ENCODE measurements at places on chromosomes 3 and 15. TPM values are rescaled to one million over a fixed set of nuclear protein-coding genes. Genes with fewer than 3 reads are reported as not detected.

GRCh38 chr15:47367726-47368390, 349.4 kb upstream of the SEMA6D start:
- H3K4me1 ChIP-seq: no peaks in the 10 kb centered on the region
- no peaks in the 10 kb centered on the region for H3K27me3 ChIP-seq
- no peak overlapping the region for H3K4me3 ChIP-seq
- no peaks in the 10 kb centered on the region for H3K36me3 ChIP-seq
- no peak for DNase-seq
- H3K27ac ChIP-seq: no peak overlapping the region

The PDZRN3 gene
- not detected for total RNA-seq

- H3K27me3 ChIP-seq: no peaks in the 10 kb centered on the region
- no peak for DNase-seq
- no peaks in the 10 kb centered on the region for H3K36me3 ChIP-seq
- no peaks in the 10 kb centered on the region for H3K4me1 ChIP-seq
- no peak overlapping the region for H3K27ac ChIP-seq
- H3K4me3 ChIP-seq: no peak overlapping the region
Observed at GRCh38 chr3:165827233-165827632, 10.0 kb downstream of the BCHE start.

DNA sequence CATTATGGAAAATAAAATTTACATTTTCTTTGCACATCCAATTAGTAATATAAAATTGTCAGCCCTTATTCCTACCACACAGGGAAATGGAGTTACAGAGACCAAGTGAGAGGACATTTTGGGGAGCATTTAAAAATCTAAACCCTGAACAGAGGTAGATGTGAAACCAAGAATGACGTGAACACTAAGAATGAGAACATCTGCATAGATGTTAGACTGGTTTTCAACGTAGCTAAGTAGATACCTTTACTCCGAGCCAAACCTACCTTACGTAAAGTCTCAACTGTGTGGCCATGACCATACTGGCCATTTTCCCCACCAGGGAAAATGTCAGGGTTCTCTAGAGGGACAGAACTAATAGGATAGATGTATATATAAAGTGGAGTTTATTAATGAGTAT, 51.4 kb upstream of the THBS1 start:
- H3K27ac ChIP-seq: no peak overlapping the region
- no peak for DNase-seq
- H3K4me3 ChIP-seq: no peak overlapping the region
- H3K27me3 ChIP-seq: peaks cover 18% of the 10 kb centered on the region
- H3K36me3 ChIP-seq: no peaks in the 10 kb centered on the region
- H3K4me1 ChIP-seq: no peaks in the 10 kb centered on the region

The CPB1 gene
- not detected for total RNA-seq

The GOLGA6L7 gene
- total RNA-seq: not detected

GRCh38 chr3:23791678-23792077, 14.1 kb upstream of the UBE2E1 start:
- DNase-seq: no peak
- H3K36me3 ChIP-seq: no peaks in the 10 kb centered on the region
- H3K4me3 ChIP-seq: no peak overlapping the region
- H3K27me3 ChIP-seq: peaks cover 31% of the 10 kb centered on the region
- H3K27ac ChIP-seq: no peak overlapping the region
- no peaks in the 10 kb centered on the region for H3K4me1 ChIP-seq

DNA sequence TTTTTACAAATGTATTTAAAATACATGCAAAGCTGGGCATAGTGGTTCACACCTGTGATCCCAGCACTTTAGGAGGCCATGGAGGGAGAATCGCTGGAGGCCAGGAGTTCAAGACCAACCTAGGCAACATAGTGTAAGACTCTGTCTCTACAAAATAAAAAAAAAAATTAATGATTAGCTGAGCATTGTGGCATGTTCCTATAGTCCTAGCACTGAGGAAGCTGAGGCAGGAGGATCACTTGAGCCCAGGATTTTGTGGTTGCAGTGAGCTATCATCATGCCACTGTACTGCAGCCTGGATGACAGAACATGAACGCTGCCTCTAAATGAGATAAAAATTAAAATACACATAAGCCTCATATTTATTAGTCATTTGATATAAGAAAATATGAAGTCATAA, 142.8 kb downstream of the TCF12 start:
- H3K36me3 ChIP-seq: peaks cover 9% of the 10 kb centered on the region
- H3K4me1 ChIP-seq: peaks cover 9% of the 10 kb centered on the region
- H3K27ac ChIP-seq: no peak overlapping the region

The CAPN3 gene
- 2.3 TPM for total RNA-seq

DNA sequence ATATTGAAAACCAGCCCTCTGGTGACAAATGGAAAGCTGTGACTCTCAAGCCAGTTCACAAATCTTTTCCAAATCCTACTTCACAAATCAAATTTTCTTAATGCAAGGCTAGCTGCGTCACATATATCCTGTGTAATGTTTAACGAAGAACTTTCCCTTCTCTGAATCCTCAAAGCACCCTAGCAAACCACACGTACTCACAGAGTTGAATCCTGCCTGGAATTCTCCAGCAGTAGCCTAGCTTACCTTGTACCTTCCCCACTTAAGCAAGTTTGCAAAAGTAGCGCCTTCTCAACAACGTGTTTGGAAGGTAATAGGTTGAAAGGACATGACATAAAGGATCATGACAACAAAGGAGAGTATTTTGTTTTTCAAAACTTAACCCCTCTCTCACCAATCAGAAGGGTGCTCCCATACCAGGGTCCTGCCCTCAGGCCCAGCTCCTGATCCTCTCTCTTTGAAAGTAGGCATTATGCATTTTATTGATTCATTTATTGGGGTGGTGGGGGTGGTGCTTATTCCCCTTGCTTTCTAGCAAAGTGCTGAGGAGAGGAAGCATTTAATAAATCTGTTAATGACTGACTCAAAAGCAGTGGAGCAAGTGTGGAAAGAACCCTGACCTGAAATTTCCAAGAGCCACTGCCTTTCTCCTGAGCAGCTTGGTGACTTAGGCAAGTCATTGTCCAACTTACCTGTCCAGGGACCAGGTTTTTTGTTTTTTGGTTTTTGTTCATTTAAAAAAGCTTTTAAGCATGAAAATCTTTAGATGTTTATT, 531.6 kb downstream of the MECOM start:
- DNase-seq: no peak
- no peaks in the 10 kb centered on the region for H3K4me1 ChIP-seq
- peaks cover 2% of the 10 kb centered on the region for H3K27me3 ChIP-seq
- H3K27ac ChIP-seq: no peak overlapping the region

The WDR72 gene
- total RNA-seq: not detected

The SH2D7 gene
- not detected for total RNA-seq

- H3K4me3 ChIP-seq: no peak overlapping the region
- peaks cover 7% of the 10 kb centered on the region for H3K27me3 ChIP-seq
- DNase-seq: no peak
Observed at GRCh38 chr15:33500432-33501195, 189.8 kb downstream of the RYR3 start.

GRCh38 chr15:62173215-62173614, 8.1 kb upstream of the C2CD4B start:
- no peak overlapping the region for H3K27ac ChIP-seq
- no peaks in the 10 kb centered on the region for H3K4me1 ChIP-seq
- H3K36me3 ChIP-seq: no peaks in the 10 kb centered on the region
- no peak for DNase-seq
- H3K27me3 ChIP-seq: peaks cover 36% of the 10 kb centered on the region

The TBCCD1 gene
- total RNA-seq: 21.4 TPM

DNA sequence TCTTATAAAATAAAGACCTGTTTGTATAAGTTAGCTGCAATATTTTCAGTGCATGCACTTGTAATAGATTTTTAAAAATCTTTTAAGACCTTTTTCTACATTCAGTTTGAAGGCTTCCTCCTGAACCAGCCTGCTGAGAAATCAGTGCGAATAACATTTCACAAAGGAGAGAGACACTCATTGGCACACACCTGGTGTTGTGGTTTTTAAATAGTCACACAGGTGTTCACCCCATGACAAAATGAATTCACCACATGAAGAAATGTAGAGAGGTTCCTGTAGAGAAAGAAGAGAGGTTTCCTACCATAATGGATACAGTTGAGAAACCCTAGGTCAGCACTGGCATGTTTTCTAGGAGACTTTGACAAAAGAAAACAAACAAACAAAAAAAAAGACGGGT, 237.3 kb downstream of the CNTN6 start:
- no peaks in the 10 kb centered on the region for H3K27me3 ChIP-seq
- H3K4me3 ChIP-seq: no peak overlapping the region
- no peaks in the 10 kb centered on the region for H3K4me1 ChIP-seq
- DNase-seq: no peak

DNA sequence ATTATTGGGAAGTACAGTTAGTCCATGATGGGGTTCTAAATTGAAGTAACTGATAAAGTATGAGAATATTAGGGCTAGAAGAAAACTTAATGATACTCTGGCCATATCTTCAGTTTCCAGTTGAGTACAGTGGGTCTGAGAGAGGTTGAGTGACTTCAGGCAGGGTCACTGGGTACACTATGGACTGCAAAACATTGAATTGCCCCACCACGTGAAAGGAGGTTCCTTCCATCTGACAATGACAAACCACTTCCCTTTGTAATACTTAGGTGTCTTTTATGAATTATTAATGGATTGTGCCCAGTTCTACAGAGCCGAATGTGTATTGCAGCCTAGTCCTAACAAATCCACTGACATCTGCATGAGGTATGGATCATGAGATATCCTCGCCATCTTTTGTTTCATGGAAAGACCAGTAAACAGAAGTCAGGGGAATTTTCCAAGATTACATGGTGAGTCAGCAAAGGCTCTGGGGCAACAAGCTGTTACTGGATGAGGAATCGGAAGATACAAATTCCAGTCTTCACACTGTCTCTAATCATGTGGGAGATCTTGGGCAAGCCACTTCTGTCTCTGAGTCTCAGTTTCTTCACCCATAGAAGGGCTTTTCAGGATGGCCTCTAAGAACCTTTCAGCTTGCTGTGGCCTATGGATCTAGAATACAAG, 66.5 kb upstream of the BCL6 start:
- H3K27ac ChIP-seq: no peak overlapping the region
- H3K4me1 ChIP-seq: peaks cover 29% of the 10 kb centered on the region
- H3K36me3 ChIP-seq: peaks cover 5% of the 10 kb centered on the region

- no peak overlapping the region for H3K4me3 ChIP-seq
- peaks cover 4% of the 10 kb centered on the region for H3K27me3 ChIP-seq
- peaks cover 17% of the 10 kb centered on the region for H3K4me1 ChIP-seq
- DNase-seq: no peak
Observed at GRCh38 chr3:196144383-196145105, 62.7 kb upstream of the TFRC start.

The CPEB1 gene
- not detected for total RNA-seq

- DNase-seq: no peak
- no peaks in the 10 kb centered on the region for H3K36me3 ChIP-seq
- H3K4me3 ChIP-seq: no peak overlapping the region
- H3K27me3 ChIP-seq: peaks cover 8% of the 10 kb centered on the region
- peaks cover 3% of the 10 kb centered on the region for H3K4me1 ChIP-seq
Observed at GRCh38 chr15:57746786-57747185, 40.3 kb downstream of the POLR2M start.

The RLBP1 gene
- total RNA-seq: not detected

The GOLGA8B gene
- 234 TPM for total RNA-seq

The THRB gene
- total RNA-seq: not detected

The ZNF385D gene
- total RNA-seq: not detected

DNA sequence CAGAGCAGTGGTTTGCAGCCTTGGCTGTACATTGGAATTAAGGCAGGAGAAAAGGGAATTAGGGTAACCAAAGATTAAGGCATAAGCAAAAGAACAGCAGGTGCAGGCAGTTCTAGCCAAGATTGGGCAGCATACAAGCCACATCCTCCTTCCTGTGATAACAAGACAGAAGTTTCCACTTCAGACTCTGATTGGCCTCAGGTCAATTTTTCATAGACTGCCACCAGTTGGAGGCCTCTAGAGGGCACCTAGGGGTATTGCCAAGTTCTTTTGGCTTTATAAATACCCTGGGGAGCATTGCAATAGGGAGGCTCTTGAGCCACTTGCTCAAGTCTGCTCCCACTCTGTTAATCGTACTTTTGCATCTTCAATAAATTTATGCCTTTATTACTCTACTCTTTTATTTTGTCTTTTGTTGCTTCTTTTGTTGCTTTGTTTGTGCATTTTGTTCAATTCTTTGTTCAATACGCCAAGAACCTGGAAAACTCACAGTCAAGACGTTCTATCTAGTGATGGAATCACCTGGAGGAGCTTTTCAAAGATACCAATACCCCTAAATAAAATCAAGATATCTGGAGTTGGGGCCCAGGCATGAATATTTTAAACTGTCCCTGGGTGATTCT, 32.2 kb upstream of the FMN1 start:
- no peaks in the 10 kb centered on the region for H3K36me3 ChIP-seq
- H3K27ac ChIP-seq: no peak overlapping the region
- H3K4me3 ChIP-seq: no peak overlapping the region
- H3K4me1 ChIP-seq: no peaks in the 10 kb centered on the region
- peaks cover 5% of the 10 kb centered on the region for H3K27me3 ChIP-seq

GRCh38 chr3:21433751-21434150, 317.3 kb downstream of the ZNF385D start:
- no peaks in the 10 kb centered on the region for H3K27me3 ChIP-seq
- no peaks in the 10 kb centered on the region for H3K36me3 ChIP-seq
- no peaks in the 10 kb centered on the region for H3K4me1 ChIP-seq
- H3K4me3 ChIP-seq: no peak overlapping the region
- no peak for DNase-seq

DNA sequence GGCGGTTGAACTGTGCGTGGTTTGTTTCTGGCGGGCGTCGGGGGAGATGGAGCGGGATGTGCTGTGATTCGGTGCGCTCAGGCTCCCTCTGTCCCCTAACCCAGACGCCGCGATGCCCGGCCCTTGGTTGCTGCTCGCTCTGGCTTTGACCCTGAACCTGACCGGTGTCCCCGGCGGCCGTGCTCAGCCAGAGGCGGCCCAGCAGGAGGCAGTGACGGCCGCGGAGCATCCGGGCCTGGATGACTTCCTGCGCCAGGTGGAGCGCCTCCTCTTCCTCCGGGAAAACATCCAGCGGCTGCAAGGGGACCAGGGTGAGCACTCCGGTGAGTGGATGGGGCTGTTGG, 1.2 kb downstream of the TRH start:
- H3K27me3 ChIP-seq: peaks cover 59% of the 10 kb centered on the region
- H3K27ac ChIP-seq: no peak overlapping the region
- H3K4me1 ChIP-seq: peaks cover 3% of the 10 kb centered on the region
- H3K36me3 ChIP-seq: no peaks in the 10 kb centered on the region

DNA sequence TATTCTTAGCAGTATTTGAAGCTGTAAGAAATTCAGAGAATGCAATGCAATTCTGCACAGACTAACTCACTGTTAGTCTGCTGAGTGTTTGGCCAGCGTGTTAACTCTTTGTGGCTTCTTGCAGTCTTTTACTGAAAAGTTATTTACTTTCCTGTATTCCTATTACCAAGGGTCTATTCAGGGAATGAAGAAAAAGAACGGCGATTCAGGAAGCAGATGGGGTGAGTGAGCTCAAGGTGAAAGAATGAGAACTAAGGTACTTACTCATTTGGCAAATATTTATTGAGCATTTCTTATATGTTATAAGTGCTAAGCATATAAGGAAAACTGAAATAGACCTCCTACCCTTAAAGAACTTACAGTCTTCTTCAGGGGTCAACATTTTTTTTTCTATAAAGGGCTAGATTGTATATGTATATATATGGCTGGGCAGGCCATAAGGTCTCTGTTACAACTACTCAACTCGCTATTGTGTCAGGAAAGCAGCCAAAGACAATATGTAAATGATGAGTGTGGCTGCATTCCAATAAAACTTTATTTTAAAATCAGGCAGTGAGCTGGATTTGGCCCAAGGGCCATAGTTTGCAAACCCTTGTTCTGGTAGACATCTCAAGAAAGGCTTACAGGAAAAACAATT, 271.9 kb upstream of the GADL1 start:
- H3K27me3 ChIP-seq: no peaks in the 10 kb centered on the region
- H3K4me1 ChIP-seq: peaks cover 11% of the 10 kb centered on the region
- no peak for DNase-seq
- H3K27ac ChIP-seq: no peak overlapping the region

The FOXB1 gene
- total RNA-seq: 0.68 TPM

- no peak overlapping the region for H3K27ac ChIP-seq
- H3K4me1 ChIP-seq: no peaks in the 10 kb centered on the region
- H3K27me3 ChIP-seq: no peaks in the 10 kb centered on the region
- H3K4me3 ChIP-seq: no peak overlapping the region
Observed at GRCh38 chr3:17394541-17395155, 347.8 kb downstream of the TBC1D5 start.
